ENCODE measurements at places on chromosomes 12 and 14.
A peak's percentile ranks its signal among the peaks of the same experiment; 100 is the strongest.

DNA sequence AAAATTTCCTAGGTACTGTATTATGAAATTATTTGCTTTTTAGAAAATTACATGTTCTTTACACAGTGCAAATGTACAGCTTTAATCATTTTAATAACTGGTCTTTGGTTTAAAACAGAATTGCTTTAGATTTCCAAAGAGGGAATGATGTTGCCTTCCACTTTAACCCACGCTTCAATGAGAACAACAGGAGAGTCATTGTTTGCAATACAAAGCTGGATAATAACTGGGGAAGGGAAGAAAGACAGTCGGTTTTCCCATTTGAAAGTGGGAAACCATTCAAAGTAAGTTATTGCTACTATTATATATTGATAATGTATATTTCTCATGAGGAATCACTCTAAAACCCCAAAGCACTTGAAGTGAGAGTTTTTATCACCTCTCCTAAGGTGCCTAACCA lies 13.4 kb downstream of the LGALS3 start:
- no peak for DNase-seq

DNA sequence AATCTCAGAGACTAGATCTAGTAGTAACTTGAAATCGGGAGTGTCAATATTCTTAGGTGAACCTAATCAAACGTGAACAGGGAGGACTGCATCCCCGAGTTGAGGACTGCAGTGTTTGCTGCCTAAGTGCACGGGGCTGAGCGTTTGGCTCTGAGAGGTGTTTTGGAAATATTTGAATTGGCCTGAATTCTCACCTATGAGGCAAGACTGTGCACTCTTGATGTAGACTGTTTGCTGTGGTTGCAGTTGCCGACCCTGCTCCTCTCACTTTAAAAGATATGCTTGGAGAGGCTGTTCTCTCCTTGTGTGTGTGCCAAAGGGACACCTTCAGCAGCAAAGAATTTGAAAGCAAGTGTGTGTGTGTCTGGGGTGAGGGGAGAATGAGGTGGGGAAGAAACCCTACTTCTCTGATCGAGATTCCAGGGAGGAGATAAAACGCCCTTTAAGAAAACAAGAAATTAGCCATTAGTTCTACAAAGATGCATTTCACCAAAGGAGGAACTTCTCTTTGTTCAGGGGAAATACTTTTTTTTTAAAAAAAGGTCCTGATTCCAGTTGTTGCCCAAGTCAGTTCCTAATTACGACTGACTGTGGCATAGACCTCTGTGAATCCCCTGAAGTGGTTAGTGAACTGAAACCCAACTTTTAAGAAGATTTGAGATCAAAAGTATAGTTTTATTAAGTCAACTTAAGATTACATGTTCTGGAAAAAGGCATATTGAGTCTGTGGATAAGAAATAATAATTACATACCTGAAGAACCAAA lies 106.6 kb downstream of the DYRK2 start:
- no peak for DNase-seq

- no peak for DNase-seq
Measured at GRCh38 chr12:47408171-47408871, 297.5 kb downstream of the RPAP3 start.

DNA sequence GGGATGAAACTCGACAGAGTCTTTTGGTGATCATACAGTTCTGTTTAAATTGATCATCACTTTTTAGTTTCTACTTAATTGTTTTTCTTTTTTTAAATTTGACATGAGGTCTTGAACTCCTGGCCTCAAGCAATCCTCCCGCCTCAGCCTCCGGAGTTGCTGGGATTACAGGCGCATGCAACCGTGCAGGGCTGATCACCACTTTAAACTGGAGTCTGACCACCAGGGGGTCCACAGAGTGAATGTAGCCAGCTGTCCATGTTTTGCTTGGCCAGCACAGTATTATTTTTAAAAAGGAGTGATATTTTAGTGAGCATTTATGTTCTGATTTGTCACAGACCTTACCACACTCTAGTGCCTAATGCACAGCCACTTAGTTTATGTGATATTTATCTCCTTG lies 10.7 kb downstream of the DAAM1 start:
- no peak for DNase-seq

DNA sequence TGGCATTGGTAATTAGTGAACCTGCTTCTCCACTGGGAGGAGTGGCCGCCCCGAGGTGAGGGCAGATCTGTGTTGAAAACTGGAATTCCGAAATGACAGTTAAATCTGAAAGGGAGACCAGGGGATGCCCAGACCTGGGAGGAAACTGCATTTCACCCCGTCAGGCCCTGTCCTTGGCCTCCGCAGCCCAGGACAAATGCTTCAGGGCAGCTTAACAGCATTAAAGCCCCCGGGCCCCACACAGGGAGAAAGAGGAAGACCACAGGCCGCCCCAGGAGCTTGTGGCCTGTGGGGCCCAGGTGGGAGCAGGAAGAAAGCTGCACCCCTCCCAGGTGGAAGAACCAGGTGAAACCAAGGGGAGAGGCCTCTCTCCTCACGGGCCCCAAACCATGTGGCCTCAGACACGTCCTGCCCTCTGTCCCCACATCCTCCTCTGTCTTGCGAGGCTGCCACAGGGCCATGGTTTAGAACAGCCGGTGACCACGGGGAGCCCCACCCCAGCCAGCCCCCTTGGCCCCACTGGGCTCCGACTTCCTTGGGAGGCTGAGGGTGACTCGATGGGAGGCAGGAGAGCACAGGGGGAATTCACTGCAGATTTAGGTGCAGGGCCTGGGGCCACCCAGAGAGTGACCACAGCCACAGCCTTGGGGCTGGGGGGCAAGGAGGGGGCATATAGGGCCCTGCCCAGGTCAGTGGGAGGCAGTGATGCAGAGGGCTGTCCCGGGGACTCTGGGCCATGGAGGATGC lies 265.4 kb downstream of the ADGRD1 start:
- DNase-seq: no peak

- DNase-seq: peak; percentile 88
Measured at GRCh38 chr14:104094709-104095425, 9.4 kb downstream of the ASPG start.

DNA sequence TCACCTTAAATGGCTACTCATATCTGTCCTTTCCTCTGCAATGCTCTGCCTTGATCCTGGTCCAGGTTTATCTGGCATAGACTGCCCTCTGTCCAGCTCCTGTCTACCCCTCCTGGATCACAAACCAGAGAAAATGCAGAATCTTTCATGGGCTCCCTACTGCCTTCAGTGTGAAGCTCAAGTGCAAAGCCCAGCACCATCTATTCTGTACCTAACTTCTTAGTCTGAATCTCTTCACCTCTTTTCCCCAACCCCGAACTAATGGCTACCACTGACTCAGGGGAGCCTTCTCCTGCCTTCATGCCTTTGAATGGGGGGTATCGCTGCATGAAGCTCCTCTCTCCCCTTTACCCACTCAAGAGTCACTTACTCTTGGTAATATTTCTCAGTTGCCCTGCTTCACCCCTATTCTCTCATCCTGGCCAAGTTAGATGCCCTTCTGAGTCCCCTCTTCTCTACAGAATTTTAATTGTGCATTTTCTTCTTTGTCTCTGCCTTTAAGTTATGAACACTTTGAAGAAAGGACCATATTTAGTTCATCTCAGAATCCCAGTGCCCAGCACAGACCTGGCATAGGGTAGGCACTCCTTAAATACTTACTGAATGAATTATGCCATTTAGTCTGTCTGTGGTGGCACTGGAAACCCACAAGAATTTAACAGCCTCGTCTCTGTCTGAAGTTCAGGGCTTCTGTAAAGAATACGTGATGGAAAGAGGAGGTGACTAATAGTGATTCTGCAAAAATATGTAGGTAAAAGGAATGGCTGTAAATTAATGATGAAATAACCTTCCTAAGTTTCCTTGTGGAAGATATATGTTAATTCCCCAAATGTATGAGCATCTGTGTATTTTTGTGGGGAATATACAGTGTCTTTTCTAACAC lies 191.3 kb upstream of the AMIGO2 start:
- no peak for DNase-seq

DNA sequence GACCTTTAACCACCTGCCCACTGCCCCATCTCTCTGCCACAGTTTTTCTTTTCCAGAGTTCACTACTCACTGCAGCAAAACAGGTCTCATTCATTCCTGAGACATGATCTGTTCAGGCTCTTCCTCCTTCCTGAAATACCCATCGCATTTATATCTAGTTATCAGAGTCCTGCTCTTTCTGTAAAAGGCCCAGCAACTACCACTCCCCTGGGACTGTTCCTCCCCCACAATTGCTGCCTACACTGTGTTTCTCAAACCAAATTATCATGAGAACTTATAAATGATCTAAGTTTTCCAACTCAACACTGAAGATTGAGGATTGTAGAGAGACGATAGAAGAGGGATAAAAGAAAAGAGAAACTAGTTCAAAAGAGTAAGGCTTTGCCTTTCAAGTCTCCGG lies 40.8 kb upstream of the EPS8 start:
- no peak for DNase-seq

DNA sequence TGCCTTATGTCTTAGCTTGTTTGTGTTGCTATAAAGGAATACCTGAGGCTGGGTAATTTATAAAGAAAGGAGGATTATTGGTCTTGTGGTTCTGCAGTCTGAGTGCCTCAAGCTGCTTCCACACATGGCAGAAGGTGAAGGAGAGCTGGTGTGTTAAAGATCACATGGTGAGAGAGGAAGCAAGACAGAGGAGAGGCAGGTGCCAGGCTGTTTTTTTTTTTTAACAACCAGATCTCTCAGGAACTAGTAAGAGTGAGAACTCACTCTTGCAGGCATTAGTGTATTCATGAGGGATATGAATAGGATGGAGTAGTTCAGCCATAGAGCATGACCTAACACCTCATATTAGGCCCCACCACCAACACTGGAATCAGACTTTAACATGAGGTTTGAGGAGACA lies 123.4 kb downstream of the CMAS start:
- DNase-seq: no peak
